ENCODE measurements at places on chromosomes 12 and 14.

- peak; percentile 75 for DNase-seq
Measured at GRCh38 chr12:27751386-27752047, 28.5 kb upstream of the KLHL42 start.

- peak; percentile 11 for DNase-seq
Measured at GRCh38 chr14:65915125-65915524, 502.6 kb downstream of the FUT8 start.

DNA sequence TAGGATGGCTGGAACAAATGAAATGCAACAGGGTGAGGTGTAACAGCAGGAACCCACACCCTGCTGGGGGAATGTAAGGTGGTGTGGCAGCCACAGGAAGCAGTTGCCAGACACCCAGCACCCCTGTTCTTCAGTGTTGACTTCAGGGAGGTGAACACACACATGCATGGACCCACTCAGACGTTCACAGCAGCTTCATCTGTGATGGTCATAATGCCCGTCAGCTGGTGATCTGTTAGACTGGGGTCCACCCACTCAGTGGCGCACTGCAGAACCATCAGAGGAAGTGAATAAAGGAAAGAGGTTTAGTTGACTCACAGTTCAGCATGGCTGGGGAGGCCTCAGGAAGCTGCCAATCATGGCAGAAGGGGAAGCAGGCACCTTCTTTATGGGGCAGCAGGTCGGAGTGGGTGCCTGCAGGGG is 22.7 kb upstream of the TEX22 start:
- DNase-seq: no peak

GRCh38 chr12:43028826-43029225 is 439.3 kb upstream of the PRICKLE1 start:
- no peak for DNase-seq

DNA sequence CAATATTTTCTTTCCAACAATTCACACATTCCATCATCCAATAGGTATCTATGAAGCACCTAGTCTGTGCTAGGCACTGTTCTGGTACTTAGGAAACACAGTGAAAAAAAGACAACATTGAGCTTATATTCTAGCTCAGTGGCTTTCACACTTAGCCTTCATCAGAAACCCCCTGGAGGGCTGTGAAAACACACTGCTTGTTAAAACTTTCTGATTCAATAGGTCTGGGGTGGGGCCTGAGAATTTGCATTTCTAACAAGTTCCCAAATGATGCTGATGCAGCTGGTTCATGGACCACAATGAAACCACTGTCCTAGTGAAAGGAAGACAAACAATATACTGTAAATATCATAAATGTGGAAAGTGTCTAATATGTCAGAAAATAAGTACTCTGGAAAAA is 5.9 kb downstream of the VTI1B start:
- DNase-seq: no peak

GRCh38 chr12:109738209-109738608 is 24.6 kb downstream of the FAM222A start:
- DNase-seq: peak; percentile 38

- no peak for DNase-seq
Measured at GRCh38 chr12:30515351-30515750, 180.3 kb downstream of the IPO8 start.

GRCh38 chr14:92914087-92914656 is 8.8 kb upstream of the CHGA start:
- DNase-seq: no peak

DNA sequence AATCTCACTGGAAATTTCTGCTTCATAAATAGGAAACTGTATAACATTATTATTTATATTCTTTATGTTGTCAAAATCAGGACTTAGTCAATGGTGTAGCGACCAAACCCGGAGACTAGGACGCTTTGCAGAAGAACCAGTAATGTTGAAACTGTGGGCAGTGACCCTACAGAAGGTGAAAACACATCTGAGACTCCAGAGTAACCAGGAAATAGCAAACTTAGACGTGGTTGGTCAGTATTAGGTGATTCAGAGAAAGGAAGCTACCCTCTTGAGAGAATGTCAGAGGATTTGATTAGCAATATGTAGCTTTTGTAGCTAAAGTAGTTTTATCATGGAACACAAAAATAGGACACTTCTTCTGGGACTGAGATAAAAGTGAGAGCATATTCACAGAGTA is 381.9 kb downstream of the SLC16A7 start:
- peak; percentile 31 for DNase-seq

- DNase-seq: no peak
Measured at GRCh38 chr12:9118158-9118557, 2.4 kb upstream of the A2M start.

DNA sequence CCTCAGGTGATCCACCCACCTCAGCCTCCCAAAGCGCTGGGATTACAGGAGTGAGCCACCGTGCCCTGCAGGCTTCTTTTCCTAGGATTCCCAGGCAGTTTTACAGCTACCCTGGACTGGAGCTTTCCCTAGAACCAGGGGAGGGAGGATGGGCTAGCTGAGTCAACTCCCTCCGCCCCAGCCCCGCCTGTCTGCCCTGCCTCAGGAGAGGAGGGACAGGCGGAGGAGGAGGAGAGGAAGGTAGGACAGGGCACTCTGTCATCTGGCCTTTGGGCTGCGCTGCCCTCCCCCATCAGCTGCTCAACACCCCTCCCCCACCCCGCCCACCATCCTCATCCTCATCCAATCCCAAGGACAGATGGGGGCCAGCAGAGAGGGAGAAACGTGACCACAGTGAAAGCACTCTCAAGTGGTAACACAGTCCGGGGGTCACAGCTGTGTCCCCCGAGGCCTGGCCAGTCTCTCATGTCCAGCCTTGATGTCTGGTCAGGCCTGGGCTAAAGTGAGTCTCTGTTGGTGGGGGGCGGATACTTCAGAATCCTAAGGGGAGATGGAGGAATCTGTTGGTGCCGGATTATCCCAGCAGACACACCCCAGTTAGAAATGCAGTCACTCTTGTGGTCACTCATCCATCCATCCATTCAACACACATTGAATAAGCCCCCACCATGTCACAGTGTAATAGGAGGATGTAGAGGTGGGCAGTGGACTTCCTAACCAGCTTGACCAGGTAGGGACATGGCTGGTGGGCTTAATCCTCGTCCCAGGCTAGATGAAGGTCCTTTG is 12.3 kb downstream of the FIGNL2 start:
- peak; percentile 46 for DNase-seq

GRCh38 chr12:103841690-103842584 is 903 bp upstream of the NT5DC3 start:
- DNase-seq: peak; percentile 99

DNA sequence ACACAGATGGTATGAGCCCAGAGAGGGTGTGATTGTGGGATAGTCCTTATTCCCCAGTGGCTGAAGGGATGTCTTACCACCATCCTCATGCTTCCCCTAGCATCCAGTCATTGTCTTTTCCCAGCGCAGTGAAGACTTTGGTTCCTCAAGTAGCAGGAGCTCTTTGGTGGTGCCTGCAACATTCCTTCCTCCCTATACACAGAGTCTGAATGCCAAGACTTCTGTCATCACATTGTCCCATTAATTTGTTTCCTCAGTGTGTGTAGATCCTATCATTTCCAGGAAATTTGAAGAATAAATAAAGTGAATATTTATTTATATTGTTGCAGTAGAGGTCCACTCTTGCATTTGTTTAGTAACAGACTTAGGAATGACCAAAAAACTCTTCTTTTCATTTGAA is 147.2 kb downstream of the DACT1 start:
- no peak for DNase-seq

DNA sequence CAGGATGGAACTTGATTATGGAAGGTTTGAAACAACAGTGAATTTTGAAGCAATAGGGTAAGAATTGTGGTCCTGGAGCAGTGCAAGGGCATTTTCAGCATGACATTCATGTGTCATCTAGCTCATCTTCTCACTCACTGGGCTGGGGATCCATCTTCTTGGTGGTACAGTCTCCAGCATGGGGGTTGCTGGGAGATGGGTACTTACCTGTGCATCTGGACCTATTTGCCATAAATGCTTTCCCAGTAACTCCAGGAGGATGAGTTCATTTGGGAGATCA is 7.2 kb downstream of the HSP90AA1 start:
- DNase-seq: no peak

DNA sequence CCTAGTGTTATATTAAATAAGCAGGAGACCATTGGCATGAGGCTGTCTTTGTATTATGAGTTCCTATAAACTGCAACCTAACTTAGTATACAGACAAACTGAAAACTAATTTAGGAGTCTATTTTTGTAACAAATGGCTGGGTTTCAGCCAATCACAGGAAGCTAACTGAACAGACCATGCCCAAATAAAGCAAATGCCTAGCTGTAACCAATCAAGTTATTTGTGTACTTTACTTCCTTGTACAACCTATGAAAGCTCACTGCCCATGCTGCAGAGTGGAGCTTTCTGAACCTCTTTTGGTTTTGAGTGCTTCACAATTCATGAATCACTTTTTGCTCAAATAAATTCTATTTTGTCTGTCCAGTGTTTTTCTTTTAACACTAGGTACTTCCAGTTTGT is 41.6 kb downstream of the GUCY2C start:
- no peak for DNase-seq

DNA sequence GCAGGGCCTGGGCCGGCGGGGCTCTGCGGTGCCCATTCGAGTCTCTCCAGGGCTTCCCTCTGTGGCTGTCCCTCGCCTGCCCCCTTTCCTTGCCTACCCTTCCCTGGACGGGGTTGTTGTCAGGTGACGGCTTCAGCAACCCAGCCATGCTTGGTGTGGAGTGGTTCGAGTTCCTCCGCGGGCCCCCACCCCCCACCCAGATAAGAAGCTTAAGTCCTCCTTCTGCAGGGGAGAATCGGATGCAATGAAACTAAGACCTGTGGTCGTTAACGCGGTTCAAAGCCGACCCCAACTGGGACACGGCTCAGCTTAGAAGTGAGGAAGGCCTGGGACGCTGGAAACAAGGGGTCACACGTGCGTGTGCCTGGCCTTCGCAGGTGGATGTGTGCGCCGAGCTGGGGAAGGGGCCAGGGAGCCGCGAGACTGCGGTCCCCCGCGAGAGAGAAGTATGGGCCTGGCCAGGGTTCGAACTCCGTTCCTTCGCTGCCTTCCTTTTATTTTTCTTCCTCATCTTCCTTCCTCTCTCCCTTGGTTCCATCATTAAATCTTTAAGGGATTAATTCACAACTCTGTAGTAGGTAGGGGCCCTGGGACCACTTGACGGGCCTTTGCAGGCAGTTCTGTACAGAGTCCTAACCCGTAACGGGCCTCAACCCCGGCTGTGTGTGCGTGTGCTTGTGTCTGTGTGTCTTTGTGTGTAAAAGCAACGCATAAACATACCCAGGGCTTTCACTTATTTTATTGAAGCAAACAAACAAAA is 3.5 kb downstream of the TTC6 start:
- DNase-seq: no peak

DNA sequence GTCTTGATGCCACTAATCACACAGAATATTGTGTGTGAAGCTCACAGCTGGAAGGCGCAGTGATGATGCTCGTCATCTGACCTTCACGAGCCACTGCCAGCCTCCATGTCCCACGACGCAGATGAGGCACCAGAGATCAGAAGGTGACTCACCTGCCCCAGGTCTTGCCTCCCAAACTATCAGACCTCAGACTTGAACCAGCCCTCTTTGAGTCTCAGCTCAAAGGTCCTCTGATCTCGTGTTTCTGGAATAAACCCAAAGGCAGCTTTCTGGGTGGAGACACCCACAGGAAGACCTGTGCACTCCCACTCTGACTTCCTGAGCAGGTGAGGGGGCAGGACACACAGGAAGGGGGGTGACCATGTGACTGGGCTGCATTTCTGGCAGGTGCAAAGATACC is 19.6 kb upstream of the CHGA start:
- DNase-seq: no peak

DNA sequence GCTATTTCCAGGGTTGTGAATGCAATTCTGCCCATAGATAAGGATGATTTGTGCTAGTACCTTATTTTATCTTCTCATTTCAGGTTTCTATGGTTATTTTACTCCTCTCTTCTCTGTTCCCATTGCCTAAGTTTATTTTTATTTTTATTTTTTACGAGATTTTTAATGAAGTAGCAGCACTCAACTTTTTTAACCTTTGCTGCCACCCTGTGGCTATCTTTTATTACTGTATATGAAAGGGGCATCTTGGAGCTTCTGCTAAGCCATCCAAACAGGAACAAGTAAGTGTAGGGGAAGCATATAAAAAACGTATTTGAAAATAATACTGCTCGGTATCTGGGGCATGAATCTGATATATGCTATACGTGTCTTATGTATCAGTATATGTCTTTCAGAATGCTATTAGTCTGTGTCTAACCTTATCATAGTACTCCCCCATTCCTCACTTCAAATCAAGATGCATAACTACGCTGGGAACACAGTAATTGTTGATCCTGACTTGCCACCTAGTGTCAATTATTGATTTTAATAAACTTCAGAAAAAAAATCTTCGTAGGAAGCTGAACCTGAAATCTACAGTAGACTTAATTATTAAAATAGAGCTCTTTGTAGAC is 60.3 kb downstream of the KLRG1 start:
- DNase-seq: peak; percentile 61

DNA sequence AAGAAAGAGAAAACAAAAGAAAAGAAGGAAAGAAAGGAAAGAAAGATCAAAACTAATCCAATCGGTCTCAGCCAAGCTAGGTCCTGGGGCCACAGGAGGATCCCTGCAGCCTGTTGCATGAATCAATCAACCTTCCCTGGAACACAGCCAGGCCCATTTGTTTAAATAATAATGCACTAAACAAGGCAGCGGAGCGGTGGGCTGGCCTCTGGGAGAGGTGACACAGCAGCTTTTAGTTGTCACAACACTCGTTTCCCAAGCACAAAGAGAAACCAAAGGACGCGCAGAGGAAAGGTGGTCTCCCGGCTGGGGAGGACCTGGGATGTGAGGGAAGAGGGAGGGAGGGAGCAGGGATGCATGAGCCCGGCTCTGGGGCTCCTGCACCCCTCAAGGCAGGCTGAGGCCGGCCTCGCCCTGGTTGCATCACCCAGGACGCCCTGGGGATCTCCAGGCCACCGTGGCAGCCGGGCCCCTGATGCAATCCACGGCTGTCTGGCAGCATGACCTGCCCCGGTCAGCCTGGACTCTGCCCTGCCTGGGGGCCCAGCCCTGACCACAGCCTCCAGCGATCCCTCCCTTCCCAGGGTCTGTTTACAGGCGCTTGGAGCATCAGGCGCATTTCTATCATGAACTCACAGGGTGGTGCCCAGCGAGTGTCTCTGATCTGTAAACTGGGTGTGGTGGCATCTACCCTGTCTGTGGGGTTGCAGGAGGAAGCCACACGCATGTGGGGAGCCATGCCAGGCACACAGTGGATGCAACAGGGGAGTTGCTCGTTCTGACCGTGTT is 32.5 kb downstream of the MMP17 start:
- peak; percentile 80 for DNase-seq

GRCh38 chr12:132366341-132366861 is 37.0 kb upstream of the GALNT9 start:
- no peak for DNase-seq

- no peak for DNase-seq
Measured at GRCh38 chr12:82870771-82871377, 184.2 kb downstream of the TMTC2 start.

- DNase-seq: no peak
Measured at GRCh38 chr14:85897808-85898207, 367.9 kb downstream of the FLRT2 start.

Measured in renal cortical epithelial cell (primary cell).